ENCODE measurements at places on chromosomes 4 and X. TPM values are rescaled to one million over a fixed set of nuclear protein-coding genes. Genes with fewer than 3 reads are reported as not detected.

ASB12 gene
- not detected for total RNA-seq

ARR3 gene
- total RNA-seq, result not detected

SPATA4 gene
- total RNA-seq, result not detected

GLOD5 gene
- not detected for total RNA-seq

CSAG3 gene
- total RNA-seq, result 0.26 TPM

COL25A1 gene
- total RNA-seq, result not detected

GYPB gene
- not detected for total RNA-seq

RAB33A gene
- total RNA-seq, result 2.2 TPM

NCBP2L gene
- not detected for total RNA-seq

TTC29 gene
- total RNA-seq, result not detected

ARX gene
- 0.15 TPM for total RNA-seq

PABPC1L2B gene
- total RNA-seq, result not detected

GRCh38 chr4:32226204-32226603 lies 1506.0 kb downstream of the PCDH7 start:
- no peaks in the 10 kb centered on the region for H3K4me1 ChIP-seq
- H3K36me3 ChIP-seq, result no peaks in the 10 kb centered on the region
- no peaks in the 10 kb centered on the region for H3K27me3 ChIP-seq
- H3K27ac ChIP-seq, result no peak overlapping the region
- no peak for DNase-seq

- no peak for DNase-seq
- no peaks in the 10 kb centered on the region for H3K4me1 ChIP-seq
- no peak overlapping the region for H3K27ac ChIP-seq
- H3K4me3 ChIP-seq, result no peak overlapping the region
- H3K27me3 ChIP-seq, result no peaks in the 10 kb centered on the region
These were observed 167.6 kb downstream of the ARHGAP10 start for GRCh38 chr4:147899512-147899911.

DNA sequence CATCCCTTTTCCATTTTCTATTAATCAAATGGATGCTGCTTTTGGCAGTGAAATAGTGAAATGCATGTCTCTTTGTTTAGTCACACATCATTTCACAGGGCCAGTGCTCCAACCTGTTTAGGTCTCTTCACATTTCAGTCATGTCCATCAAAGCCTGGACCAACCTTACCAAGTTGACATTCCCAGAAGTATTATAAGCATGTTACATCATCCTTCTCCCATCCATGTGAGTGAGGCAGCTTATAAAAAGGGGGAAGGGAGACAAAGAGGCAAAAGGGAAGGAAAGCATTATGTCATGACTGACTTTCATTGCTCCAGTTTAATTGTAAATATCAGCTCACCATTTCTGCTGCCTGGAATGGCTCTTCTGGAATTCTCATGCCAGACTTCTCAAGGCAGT lies 94.4 kb downstream of the NWD2 start:
- H3K27ac ChIP-seq, result no peak overlapping the region
- H3K36me3 ChIP-seq, result no peaks in the 10 kb centered on the region
- H3K4me1 ChIP-seq, result no peaks in the 10 kb centered on the region
- H3K4me3 ChIP-seq, result no peak overlapping the region

GRCh38 chrX:150143721-150144440 lies 205.6 kb upstream of the EOLA2 start:
- H3K27ac ChIP-seq, result no peak overlapping the region
- DNase-seq, result no peak
- no peak overlapping the region for H3K4me3 ChIP-seq
- no peaks in the 10 kb centered on the region for H3K27me3 ChIP-seq
- H3K36me3 ChIP-seq, result no peaks in the 10 kb centered on the region
- no peaks in the 10 kb centered on the region for H3K4me1 ChIP-seq

DNA sequence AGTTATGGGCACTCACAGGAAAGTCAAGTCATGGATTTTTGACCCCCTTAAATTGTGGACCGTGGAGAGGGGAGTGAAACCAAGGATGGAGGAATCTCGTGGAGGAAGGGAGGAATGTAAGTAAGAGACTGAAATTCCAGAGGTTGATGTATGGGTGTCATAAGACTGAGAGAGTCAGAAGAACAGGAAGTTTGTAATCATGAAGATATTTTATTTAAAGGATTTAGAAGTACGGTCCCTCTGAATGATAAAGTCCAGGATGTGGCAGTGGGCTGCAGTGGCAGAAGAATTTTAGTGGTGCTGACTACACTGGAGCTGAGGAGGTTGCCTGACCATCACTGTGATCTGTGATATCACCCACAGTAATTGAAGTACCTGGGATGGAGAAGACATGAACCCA lies 57.8 kb downstream of the DCLK2 start:
- no peak for DNase-seq
- no peak overlapping the region for H3K4me3 ChIP-seq
- no peaks in the 10 kb centered on the region for H3K27me3 ChIP-seq

GRCh38 chr4:165726831-165727230 lies 146.2 kb upstream of the TLL1 start:
- H3K4me1 ChIP-seq, result no peaks in the 10 kb centered on the region
- H3K36me3 ChIP-seq, result no peaks in the 10 kb centered on the region
- no peak overlapping the region for H3K4me3 ChIP-seq
- no peaks in the 10 kb centered on the region for H3K27me3 ChIP-seq
- no peak for DNase-seq
- H3K27ac ChIP-seq, result no peak overlapping the region

- H3K4me1 ChIP-seq, result no peaks in the 10 kb centered on the region
- H3K36me3 ChIP-seq, result peaks cover 2% of the 10 kb centered on the region
- H3K27ac ChIP-seq, result no peak overlapping the region
- no peak for DNase-seq
- no peaks in the 10 kb centered on the region for H3K27me3 ChIP-seq
- no peak overlapping the region for H3K4me3 ChIP-seq
These were observed 148.7 kb downstream of the FGF16 start for GRCh38 chrX:77595848-77596247.

- H3K36me3 ChIP-seq, result no peaks in the 10 kb centered on the region
- no peak for DNase-seq
- no peak overlapping the region for H3K4me3 ChIP-seq
- no peaks in the 10 kb centered on the region for H3K4me1 ChIP-seq
These were observed 15.9 kb upstream of the F11 start for GRCh38 chr4:186249785-186250754.

DNA sequence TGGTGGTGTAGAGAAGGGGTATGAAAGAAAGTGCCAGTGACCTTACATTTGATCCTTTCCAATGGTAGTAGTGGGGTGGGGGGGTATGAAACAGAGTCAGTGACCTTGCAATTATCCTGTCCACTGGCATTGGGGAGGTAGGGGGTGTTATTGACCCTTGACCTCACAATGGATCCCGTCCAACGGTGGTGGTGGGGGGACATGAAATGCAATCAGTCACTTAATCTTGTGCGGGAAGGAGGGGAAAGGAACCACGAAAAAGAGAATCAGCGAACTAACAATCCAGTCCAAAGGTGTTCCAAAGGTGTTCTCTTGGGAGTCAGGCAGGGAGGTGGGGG lies 619 bp upstream of the PDK3 start:
- H3K36me3 ChIP-seq, result no peaks in the 10 kb centered on the region
- DNase-seq, result no peak
- peak overlapping the region; percentile 51 for H3K27ac ChIP-seq
- no peaks in the 10 kb centered on the region for H3K27me3 ChIP-seq

DNA sequence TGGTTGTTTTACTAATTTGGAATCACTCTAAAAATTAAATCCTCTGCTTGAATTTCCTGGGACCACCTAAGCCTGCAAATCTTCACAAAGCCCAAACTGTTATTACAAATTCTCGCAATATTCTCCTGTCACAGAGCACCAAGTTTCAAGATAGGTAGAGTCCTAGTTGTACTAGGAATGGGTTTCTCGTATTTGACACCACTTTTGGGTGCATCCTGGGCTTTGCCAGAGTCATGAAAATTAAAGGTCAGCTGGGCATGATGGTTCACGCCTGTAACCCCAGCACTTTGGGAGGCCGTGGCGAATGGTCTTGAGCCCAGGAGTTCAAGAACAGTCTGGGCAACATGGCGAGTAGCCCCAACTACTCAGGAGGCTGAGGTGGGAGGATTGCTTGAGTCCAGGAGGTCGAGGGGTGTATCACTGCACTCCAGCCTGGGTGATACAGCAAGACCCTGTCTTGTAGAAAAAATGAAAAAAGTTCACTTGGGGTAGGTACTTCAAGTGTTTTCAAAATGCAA lies 30.6 kb upstream of the MANBA start:
- H3K36me3 ChIP-seq, result peaks cover 13% of the 10 kb centered on the region
- no peaks in the 10 kb centered on the region for H3K27me3 ChIP-seq
- no peaks in the 10 kb centered on the region for H3K4me1 ChIP-seq
- DNase-seq, result no peak
- H3K27ac ChIP-seq, result no peak overlapping the region

DNA sequence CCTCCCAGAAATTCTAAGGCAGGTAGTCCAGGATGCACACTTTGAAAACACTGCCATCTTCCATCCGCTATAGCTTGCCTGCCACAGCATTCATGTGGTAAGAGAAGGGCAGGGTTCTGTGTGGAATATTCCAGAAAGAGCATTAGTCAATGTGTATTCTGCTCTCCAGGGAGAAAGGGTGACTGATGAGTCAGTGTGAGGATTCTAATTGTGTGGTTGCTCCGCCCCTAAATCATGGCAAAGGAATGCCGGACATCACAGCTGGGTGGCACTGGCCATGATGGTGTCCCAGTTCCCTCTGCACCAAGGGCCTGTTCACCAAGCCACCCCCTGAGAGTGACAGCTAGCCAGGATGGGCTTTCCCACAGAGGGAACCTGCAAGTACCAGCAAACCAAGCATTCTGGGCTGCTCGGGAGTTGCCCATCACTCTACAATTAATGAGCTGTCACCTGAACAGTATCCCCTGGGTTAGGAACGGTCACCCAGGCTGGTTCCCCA lies 9.5 kb downstream of the IDS start:
- no peak overlapping the region for H3K4me3 ChIP-seq
- no peaks in the 10 kb centered on the region for H3K27me3 ChIP-seq
- H3K36me3 ChIP-seq, result peaks cover 2% of the 10 kb centered on the region
- peaks cover 4% of the 10 kb centered on the region for H3K4me1 ChIP-seq
- H3K27ac ChIP-seq, result no peak overlapping the region

- H3K36me3 ChIP-seq, result no peaks in the 10 kb centered on the region
- DNase-seq, result no peak
- H3K4me3 ChIP-seq, result peak overlapping the region; percentile 45
- H3K27ac ChIP-seq, result no peak overlapping the region
- peaks cover 28% of the 10 kb centered on the region for H3K27me3 ChIP-seq
These were observed 206.2 kb downstream of the TENM3 start for GRCh38 chr4:182449186-182449929.

DNA sequence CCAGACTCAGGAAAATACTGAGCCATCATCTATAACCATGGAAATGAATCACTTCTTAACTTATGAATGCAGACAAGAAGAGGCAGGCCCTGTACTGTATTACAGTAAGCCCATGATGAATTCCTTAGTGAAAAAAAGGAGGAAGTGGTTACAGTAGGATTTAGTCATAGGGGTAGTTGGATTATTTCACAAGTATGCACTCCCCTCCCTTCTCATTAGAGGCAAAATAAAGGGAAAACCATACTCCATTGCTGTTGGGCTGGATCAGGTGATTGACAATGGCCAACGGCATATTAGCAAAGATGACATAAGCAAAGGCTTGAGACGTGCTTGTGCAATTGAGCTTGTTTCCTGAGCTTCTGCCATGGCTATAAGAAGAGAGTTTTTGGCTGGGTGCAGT lies 181.1 kb upstream of the PRPS2 start:
- H3K4me3 ChIP-seq, result no peak overlapping the region
- no peaks in the 10 kb centered on the region for H3K4me1 ChIP-seq
- DNase-seq, result no peak
- H3K36me3 ChIP-seq, result no peaks in the 10 kb centered on the region

GRCh38 chrX:137982472-137983172 lies 416.7 kb downstream of the ZIC3 start:
- no peak for DNase-seq
- H3K4me3 ChIP-seq, result no peak overlapping the region
- H3K27me3 ChIP-seq, result no peaks in the 10 kb centered on the region

DNA sequence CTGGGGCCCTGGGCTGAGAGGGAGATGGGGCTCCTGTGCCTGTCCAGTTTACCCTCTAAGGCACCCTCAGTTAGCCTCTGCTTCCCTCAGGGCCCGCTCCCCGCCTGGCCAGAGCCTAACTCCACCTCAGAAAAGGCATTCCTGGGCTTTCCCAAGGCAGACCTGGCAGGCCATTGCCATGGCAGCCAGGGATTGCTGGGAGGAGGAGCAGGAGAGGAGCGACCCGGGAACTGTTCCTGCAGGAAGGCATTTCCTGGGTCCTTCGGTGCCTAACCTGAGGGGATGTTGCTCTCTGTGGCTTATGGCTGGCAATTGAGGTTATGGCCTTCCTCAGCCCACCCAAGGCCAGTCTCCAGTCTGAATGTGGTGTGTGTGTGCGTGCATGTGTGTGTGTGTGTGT lies 131.3 kb downstream of the PJA1 start:
- DNase-seq, result no peak
- H3K27ac ChIP-seq, result no peak overlapping the region
- no peak overlapping the region for H3K4me3 ChIP-seq
- no peaks in the 10 kb centered on the region for H3K27me3 ChIP-seq

- H3K27me3 ChIP-seq, result no peaks in the 10 kb centered on the region
- H3K36me3 ChIP-seq, result no peaks in the 10 kb centered on the region
- H3K4me3 ChIP-seq, result no peak overlapping the region
- no peak overlapping the region for H3K27ac ChIP-seq
- no peaks in the 10 kb centered on the region for H3K4me1 ChIP-seq
- no peak for DNase-seq
These were observed 50.5 kb downstream of the RGS12 start for GRCh38 chr4:3343358-3343757.

- peaks cover 13% of the 10 kb centered on the region for H3K4me1 ChIP-seq
- peak overlapping the region; percentile 95 for H3K4me3 ChIP-seq
- H3K36me3 ChIP-seq, result peaks cover 20% of the 10 kb centered on the region
- H3K27ac ChIP-seq, result peak overlapping the region; percentile 97
- no peaks in the 10 kb centered on the region for H3K27me3 ChIP-seq
- no peak for DNase-seq
These were observed 2.0 kb upstream of the THAP9 start for GRCh38 chr4:82898322-82899243.

- H3K27ac ChIP-seq, result no peak overlapping the region
- no peak overlapping the region for H3K4me3 ChIP-seq
- H3K27me3 ChIP-seq, result no peaks in the 10 kb centered on the region
These were observed 219.4 kb downstream of the EPHA5 start for GRCh38 chr4:65450899-65451298.

DNA sequence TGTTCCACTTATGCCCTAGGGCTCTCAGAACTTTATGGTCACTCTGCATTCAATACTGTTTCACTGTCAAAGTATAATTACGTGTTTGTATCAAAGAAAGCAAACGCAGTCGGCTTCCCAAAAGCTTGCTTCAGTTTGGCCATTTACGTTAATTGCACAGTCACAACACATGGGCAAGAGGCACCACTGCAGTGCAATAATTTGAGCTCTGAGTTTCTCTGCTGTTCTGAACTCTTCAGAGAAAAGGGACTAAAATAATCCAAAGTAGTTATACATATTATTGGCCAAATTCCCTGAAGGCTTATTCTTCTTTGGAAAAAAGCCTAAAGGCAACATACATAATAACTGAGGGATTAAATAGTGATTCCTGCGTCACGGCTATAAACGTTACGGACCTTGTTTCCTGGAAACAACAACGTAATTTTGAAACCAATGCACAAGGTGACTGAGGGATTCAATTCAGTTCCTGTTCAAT lies 51.3 kb downstream of the RNF150 start:
- DNase-seq, result no peak
- no peaks in the 10 kb centered on the region for H3K36me3 ChIP-seq
- no peaks in the 10 kb centered on the region for H3K27me3 ChIP-seq
- H3K27ac ChIP-seq, result no peak overlapping the region
- no peak overlapping the region for H3K4me3 ChIP-seq

Measured in Panc1 (cell line).